ENCODE measurements at places on chromosomes 2 and 18.

GRCh38 chr2:231295363-231295655, 96.9 kb downstream of the ARMC9 start:
- no peak for DNase-seq

GRCh38 chr2:72731116-72731515, 94.7 kb downstream of the EXOC6B start:
- DNase-seq: no peak

DNA sequence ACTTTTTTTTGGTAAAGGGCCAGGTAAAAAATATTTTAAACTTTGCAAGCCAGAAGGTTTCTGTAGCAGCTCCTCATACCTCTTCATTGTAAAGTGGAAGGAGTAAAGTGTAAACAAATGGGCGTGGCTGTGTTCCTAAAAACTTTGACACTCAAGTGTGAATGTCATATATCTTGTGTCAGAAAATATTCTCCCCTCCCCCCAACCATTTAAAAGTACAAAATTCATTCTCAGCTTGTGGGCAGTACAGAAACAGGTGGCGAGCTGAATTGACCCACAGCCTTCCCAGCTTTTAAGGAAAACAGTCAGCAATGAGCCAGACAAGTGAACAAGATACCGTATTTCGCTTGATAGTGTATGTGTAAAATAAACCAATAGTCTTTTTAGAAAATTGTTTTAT, 4.0 kb downstream of the YPEL5 start:
- no peak for DNase-seq

GRCh38 chr2:230694241-230694640, 18.4 kb upstream of the CAB39 start:
- DNase-seq: no peak

GRCh38 chr2:39994151-39994550, 215.1 kb upstream of the THUMPD2 start:
- DNase-seq: no peak

DNA sequence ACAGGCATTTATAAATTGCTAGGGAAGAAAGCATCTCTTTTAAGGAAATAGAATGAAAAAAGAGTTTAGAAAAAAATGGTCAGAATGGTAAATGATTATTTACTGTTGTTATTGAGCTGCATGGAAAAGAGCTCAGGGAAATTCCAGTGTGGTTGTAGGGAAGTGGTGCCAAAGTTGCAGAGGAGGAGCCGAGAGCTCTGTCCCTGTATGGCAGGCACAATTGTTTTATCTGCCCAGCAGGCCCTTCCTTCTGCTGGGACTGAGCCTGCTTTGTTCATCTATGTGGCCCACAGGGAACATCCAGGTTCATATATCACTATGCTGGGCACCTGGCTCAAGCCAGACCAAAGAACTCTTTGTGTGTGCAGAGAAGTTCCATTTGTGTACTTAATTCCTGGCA, 80.8 kb upstream of the AGAP1 start:
- DNase-seq: no peak
